ENCODE measurements at places on chromosomes 12 and 14. TPM values are rescaled to one million over a fixed set of nuclear protein-coding genes. Genes with fewer than 3 reads are reported as not detected.

The TMTC1 gene
- total RNA-seq = 4.0 TPM

DNA sequence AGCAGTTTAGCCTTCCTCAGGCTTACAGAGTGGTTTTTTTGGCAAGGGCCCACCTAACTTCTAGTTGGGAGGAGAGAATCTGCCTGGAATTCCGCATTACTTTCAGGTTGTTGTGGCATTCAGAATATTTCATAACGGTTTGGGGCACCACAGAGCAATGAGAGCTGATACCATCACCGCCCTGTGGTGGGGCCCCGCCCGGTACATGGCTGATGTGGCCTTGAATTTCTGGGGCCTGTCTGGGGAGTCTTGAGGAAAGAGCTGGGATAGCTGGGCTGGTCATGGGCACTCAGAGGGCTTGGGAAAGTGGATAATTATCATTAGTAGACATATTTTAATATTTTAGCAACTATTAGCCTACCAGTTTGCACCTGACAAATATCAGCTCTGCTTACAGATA is 4.2 kb downstream of the TESPA1 start:
- DNase-seq = no peak

The SAMD4A gene
- total RNA-seq = 26.6 TPM

DNA sequence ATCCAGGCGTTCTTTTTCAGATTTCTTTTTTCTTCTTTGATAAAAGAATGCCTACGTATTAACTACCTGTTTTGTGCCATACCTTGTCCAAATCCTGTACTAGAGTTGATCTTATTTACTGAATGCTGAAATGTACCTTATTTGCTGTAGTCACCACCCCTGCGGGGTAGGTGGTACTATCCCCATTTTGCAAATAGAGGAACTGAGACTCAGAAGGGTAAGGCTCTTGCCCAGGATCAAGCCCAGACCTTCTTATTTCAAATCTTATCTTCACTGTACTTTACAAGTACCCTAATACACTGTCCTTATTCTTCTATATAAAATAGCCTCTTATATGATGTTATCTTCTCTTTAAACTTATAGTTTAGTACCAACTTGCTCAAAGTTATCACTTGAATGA is 206.5 kb downstream of the SLC41A2 start:
- no peak for DNase-seq

DNA sequence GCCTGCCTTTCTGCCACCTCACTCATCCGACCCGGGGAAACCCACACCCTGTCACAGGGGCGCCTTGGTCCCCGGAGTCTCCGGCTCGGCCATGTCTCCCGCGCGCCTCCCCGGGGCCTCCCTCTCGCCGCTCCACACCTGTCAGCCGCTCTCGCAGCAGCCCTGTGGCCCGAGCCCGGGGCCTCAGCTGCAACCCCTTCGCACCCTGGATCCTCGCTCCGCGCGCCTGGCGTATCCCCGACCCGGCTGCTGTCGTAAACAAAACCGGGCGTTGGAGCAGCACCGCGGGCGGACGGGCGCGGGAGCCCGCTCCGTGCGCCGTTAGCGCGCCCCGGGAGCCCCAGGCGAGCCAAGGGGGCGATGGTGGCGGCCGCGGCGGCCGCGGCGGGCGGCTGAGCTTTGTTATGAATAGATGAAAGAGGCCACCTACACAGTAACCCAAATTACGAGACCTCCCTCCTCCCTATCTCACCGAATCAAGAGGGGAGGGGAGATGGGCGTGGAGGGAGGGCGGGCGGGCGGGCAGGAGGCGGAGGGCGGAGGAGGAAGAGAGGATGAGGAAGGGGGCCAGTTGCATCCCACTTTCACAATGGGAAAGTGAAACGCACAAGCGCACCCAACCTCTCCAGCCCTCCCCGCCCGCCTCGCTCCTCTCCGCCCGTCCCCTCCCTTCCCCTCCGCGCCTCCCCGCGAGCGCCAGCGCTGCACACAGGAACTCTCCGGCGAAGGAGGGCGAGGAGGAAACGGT is at the start of gene PLXNC1:
PLXNC1 (plus strand) TSS at position 587 of the 748 bp plus-strand sequence. CDS start 395 bp downstream, outside the sequence.
- DNase-seq = peak; percentile 60

The B4GALNT3 gene
- total RNA-seq = 36.1 TPM

- no peak for DNase-seq
Observed at GRCh38 chr12:42407306-42407705, 81.3 kb downstream of the PPHLN1 start.

DNA sequence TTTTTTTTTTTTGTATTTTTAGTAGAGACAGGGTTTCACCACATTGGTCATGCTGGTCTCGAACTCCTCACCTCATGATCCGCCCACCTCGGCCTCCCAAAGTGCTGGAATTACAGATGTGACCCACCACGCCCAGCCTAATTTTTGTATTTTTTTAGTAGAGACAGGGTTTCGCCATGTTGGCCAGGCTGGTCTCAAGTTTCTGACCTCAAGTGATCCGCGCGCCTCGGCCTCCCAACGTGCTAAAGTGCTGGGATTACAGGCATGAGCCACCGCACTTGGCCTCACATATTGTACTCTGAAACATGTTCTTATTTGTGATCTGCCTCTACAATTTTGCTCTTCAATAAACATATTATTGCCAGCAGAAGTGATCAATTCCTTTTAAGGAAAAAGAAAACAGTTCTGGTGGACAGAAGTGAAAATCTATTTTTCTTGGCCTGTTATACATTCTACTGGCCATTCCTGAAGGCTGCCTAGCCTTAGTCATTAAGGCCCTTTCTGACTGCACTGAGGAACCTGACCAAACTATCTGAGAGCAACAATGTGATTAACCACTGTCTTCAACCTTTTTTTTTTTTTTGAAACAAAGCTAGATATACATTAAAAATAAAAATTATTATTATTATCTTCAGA is 36.1 kb downstream of the SNX6 start:
- DNase-seq = no peak

DNA sequence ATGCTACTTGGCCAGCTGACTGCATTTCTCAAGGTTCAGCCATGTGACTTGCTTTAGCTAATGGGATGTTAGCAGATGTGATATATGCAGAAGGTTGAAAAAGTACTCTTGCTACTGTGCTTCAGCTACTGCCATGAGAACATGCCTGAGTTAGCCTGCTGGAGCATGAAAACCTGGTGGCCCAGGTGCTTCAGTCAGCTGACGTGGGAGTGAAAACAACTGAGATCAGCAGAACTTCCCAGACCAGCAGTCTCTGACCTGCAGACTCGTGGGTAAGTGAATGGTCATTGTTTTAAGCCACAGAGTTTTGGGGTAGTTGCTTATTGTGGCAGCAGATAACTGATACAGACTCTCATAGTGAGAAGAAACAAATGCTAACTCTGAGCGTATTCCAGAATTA is 118.6 kb upstream of the GRIN2B start:
- no peak for DNase-seq

DNA sequence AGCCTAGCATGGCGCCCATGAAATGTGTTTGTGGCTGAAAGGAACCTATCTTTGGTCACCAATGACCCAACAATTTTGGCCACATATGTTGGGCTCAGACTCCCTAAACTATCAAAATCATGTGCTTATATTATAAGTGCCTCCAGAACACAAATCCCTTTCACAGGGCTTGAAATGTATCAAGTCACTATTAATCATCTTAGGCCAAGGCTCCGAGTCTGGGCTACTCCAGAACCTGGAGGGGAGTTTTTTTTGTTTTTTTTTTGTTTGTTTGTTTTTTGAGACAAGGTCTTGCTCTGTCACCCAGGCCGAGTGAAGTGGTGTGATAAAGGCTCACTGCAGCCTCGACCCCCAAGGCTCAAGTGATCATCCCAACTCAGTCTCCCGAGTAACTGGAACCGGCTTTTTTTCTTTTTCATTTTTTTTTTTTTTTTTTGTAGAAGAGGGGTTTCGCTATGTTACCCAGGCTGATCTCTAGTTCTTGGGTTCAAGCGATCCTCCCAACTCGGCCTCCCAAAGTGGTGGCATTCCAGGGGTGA is 989 bp upstream of the DRAM1 start:
- DNase-seq = no peak

DNA sequence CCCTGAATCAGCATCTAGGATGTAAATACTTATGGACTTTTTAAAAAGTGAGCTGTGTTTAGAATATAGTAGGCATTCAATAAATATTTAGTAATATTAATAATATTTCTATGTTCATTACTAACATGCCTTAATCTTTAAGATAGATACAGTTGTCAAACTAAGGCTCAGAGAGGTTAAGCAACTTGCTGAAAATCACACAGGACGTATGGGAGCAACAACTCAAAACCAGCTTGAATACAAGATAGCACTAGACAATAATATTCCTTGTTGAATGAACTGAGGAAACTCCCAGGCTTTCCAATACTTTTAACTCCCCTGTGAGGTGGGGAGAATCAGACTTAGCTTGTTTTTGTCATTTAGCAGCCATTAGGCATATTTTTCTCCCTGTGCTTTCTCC is 45.3 kb downstream of the LLPH start:
- no peak for DNase-seq

DNA sequence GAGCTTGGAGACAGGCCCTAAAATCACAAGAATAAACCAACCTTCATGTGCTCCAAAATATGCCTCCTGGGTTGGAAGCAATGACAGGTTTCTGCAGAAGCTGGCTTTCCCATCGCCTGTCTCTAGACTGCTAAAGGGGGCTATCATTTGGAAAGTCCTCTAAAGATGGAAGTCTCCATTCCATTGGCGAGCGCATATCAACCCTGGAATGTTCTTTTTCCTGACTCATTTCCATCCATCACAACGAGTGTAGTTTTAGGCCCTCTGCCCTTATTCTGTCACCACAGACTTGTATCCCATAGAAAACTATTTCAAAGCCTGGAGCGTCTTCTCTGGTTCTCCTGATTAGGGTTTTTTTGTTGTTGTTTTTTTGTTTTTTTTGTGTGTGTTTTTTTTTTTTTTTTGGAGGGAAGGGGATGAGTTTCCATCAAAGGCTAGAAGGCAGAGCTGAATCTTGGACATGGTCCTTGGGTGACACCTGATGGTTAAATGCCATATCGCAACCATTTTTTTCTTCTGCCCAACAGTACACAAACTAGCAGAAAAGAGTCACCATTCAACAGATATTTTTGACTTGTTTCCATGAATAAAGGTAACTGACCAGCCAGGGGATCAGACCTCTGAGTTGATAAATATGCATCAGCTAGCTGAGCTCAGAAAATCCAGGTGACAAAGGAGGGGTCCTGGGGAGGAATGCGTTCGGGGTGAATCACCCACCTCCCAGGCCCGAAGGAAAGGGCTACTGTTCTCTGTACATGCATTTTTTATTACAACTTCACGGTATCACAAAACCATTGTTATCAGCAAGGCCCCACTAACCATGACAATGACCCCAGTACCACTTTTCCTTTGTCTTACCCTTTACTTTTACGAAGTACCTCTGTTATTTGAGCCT is 40.5 kb downstream of the KCNA5 start:
- DNase-seq = peak; percentile 70

The INSM2 gene
- 0.12 TPM for total RNA-seq

GRCh38 chr12:69401940-69402339 is 42.4 kb downstream of the YEATS4 start:
- DNase-seq = no peak

- DNase-seq = no peak
Observed at GRCh38 chr14:95897280-95897679, 20.6 kb downstream of the TUNAR start.

GRCh38 chr12:6405963-6406362 is 22.0 kb downstream of the LTBR start:
- no peak for DNase-seq

The LIN7A gene
- 21.7 TPM for total RNA-seq

GRCh38 chr12:41407232-41407799 is 219.2 kb downstream of the PDZRN4 start:
- DNase-seq = peak; percentile 12

- peak; percentile 9 for DNase-seq
Observed at GRCh38 chr12:28313631-28314030, 123.4 kb downstream of the CCDC91 start.

The STXBP6 gene
- 42.5 TPM for total RNA-seq

The TAS2R7 gene
- 0.31 TPM for total RNA-seq

GRCh38 chr14:72500234-72500838 is 393.6 kb downstream of the DPF3 start:
- no peak for DNase-seq

The ERP27 gene
- 13.6 TPM for total RNA-seq

The SIX1 gene
- 5.9 TPM for total RNA-seq

The COX14 gene
- total RNA-seq = 62.7 TPM

DNA sequence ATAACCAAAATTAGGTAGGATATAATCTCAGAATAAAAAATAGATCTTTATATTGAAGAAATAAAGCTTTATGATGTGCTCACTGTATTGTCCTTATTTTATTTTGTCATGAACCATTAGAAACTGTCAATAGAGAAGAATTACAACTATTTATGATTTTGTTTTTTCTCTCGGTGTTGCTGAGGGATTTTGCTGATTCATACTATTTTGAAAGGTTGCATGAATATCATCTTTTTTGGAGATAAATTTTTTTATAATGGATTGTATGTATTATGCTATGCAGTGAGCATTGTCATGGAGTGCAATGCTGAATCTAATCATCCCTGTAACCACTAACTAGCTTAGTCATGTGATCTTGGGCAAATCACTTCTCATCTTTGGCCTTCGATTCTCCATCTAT is 15.0 kb downstream of the SLC39A9 start:
- DNase-seq = no peak

The CCDC38 gene
- total RNA-seq = not detected

The KRT5 gene
- 19.0 TPM for total RNA-seq

DNA sequence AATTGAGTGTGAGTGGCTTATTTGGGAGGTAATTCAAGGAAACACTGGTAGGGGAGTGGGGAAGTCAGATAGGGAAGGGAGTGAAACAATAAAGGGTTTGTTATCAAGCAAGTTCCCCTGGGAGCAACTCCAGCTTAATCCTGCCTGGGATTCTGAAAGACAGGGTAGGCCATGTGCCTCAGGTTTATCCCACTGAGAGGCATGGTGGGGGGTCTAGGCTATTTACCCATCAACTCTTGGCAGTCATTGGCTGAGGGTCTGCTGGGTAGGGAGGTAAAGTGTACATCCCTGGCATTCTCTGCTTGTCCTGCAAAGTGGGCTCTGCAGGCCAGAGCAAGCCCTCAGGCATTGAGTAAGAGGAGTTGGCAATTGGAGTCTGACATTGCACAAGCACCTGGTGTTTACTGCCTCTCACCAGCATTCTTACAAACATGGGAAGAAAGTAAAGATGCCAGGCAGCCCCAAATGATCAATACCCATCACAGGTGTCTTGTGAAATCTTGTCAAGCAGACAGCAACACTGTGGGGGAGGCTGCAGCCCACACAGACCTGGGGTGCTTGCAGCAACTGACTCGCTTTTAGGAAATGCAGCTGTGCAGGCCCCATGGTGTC is 169.3 kb downstream of the KTN1 start:
- DNase-seq = no peak
